Activated CD4-positive, CD25-positive, alpha-beta regulatory T cell treated with anti-CD3 and anti-CD28 coated beads, Interleukin-2, amount 50 U/mL, for 16 hours (primary cell): ENCODE measurements at places on chromosomes 2 and 18.
A peak's percentile ranks its signal among the peaks of the same experiment; 100 is the strongest.

DNA sequence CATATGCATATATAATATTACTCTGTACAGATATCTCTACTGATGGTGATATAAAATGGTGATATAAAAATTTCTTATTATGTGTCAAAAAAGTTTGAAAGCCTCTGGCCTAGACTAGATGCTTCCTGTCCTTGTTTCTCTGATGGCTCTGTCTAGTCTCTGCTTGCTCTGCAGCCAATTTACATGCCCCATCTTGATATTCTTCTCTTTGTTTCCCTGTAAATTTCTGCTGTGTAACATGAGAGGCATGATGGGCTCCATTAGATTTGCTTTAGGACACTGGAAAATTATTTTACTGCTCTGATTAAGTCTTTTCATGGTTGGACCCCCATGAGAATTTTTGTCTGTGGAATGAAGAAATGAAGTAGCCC lies 24.3 kb downstream of the BABAM2 start:
- no peak for DNase-seq

GRCh38 chr2:155418753-155419152 lies 720.3 kb downstream of the KCNJ3 start:
- no peak for DNase-seq

DNA sequence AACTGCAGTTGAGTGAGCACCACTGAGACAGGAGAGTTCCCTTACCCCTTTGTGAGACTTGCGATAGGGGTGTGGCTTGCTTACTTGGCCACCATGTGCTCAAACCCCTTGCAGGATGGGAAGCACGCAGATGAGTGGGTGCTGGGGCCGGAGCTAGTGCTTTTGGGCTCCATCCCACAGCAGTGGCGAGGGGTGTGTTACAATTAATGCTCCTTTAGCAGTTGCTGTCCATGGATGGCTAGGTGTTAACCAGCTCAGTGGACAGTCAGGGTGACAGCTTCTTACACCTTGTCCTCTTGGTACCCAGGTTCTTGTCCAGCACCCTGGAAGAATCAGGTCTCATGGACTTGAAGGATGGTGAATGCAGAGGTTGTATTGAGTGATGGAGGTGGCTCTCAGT lies 103.9 kb downstream of the SH3RF3 start:
- DNase-seq = no peak

DNA sequence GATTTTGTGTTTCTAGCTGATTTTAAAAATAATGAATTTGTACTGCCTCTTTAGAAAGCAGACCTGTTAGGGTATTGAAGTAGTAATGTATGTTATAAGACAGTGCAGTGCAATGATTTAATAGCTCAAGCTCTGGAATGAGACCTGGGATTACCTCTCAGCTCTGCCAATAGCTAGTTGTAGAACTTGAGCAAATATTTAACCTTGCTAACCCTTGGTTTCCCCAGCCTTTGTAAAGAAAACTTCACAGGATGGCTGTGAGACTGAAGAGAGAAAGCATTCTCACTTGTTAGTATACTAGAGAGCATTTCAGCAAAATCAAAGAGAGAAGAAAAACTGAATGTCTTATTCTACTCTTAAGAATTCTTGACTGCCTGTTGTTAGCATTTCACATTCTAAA lies 293.9 kb downstream of the KIAA1328 start:
- DNase-seq = no peak

GRCh38 chr2:62076980-62077638 lies 118.8 kb upstream of the B3GNT2 start:
- DNase-seq = no peak

DNA sequence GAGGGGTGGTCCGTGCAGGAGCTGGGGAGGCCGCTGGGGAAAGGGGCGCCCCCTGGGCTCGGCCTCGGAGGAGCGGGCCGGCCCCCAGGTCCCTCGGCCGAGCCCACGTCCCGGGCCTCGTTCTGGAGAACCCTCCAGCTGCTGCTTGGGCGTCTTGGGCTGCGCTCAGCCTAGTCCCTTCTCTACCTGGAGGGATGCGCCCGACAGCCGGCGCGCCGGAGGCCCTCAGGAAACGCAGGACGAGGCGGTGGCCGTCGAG lies 293 bp upstream of the D2HGDH start:
- DNase-seq = no peak

DNA sequence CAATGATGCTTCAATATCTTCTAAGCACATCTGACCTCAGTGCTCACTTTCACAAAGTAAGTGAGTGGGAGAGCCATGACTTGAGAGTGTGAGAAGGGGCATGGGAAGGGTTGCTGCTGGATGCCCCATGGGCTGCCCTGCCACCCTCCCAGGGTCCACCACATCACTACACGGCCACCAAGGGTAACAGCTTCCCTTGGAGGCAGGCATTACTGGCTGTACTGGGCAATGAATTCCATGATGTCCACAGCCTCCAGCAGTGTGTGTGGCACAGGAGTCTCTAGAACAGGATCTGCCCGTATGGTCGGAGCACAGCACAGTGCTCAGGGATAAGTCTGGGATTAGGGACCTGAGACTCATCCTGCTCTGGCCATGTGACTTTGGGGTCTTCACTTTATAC lies 481.0 kb upstream of the MYT1L start:
- no peak for DNase-seq

- no peak for DNase-seq
Measured at GRCh38 chr2:26913606-26913998, 56.8 kb upstream of the MAPRE3 start.

DNA sequence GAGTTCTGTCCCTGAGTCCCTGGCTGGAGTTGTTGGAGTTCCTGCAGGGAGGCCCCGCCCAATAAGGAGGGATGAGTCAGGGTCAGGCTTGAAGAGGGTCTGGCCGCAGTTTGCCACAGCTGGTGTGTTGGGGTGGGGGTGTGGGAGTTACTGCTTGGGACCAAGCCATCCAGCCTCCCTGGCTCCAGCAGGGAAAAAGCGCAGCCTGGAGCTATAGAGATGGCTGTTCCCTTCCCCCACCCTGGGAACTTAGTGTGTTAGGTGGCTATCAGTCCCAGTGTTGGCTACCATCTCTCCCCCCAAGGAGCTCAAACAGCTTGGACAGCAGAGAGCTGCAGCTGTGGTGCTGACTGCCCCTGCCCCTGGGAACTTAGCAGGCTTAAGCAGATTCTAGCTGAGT lies 13.2 kb upstream of the TANK start:
- no peak for DNase-seq

DNA sequence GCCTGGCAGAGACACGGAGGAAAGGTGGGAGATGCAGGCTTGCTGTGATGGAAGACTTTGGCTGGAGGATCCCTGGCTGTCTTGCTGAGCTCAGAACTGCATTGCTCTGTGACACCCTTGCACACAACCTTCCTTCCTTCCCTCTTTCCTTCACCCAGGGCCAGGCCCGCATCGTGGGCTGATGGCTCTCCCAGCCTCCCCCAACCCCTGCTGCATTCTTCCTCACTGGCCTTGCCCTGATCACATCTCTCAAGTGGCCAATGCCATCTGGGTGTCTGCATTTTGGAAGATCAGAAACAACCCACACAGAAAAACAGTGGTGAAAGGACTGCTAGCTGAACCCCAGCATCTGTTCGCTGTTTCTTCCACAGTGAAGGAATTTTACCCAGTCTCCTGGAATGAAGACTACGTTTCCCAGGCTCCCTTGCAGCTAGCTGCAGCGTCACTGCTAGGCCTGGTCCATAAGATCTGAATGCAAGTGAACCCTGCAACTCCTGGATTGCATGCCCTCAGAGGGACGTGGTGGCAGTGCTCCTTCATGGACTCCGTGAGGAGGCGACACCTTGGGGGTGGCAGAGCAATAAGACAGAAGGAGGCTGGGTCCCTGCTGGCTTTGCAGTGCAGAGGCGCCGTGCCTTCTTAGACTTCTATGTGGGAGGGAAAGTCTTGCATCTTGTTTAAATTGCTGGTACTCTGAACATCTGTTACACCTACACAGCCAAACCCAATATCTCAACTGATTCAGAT lies 78.9 kb upstream of the YWHAQ start:
- no peak for DNase-seq

GRCh38 chr2:156474401-156474800 lies 38.2 kb downstream of the GPD2 start:
- DNase-seq = no peak

GRCh38 chr2:27960237-27960912 lies 69.8 kb downstream of the BABAM2 start:
- no peak for DNase-seq

DNA sequence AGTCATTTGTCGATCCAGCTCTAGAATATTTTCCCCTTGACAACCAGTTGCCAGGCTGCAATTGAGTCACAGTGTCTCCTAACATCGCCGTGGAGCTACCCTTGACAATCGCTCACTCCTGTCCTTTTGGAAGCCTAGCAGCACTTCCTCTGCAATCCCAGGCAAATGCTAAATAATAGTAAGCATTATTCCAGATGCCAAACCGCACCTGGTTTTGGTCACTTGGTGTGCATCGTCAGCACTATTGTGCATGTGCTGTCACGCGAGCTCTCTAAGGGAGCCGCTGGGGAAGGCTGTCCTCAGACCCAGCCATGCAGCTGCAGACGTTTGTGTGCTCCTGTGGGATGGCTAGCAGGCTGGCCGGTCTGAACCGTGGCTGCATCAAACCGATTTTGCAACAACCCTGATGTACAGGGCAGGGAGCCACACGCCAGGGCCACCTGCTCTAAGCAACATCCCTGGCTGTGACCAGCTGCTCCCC lies 549.5 kb upstream of the ID2 start:
- no peak for DNase-seq

DNA sequence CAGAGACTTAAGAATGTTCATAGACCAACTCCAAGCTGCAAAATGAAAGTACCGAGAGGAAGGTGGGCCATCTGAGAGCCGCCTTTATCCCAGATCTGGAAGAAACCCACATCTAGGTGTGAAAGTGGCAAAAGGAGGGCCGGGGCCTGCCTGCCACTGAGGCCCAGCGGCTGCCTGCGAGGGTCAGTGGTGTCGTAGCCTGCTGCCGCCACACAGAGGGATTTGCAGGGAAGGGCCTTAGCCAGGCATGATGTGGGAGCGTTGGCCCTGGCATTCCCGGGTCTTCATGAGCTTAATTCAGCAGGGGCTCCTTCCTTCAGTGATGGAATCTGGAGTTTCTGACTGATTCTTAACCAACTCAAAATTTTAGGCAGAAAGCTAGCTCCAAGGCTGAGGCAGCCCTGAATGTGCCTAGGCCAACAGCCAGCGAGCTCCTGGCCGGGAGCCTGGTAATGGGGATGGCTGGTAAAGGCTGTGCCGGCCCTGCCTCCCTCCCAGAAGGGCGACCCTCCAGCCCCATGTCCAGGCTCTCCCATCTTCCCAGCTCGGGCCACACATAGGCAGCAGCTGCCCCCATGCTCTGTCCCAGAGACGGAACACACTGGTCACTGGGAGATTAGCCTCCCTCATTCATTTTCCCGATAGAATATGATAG lies 230.1 kb downstream of the AGAP1 start:
- DNase-seq = no peak

- DNase-seq = no peak
Measured at GRCh38 chr2:102181376-102181775, 5.4 kb upstream of the IL1RL2 start.

DNA sequence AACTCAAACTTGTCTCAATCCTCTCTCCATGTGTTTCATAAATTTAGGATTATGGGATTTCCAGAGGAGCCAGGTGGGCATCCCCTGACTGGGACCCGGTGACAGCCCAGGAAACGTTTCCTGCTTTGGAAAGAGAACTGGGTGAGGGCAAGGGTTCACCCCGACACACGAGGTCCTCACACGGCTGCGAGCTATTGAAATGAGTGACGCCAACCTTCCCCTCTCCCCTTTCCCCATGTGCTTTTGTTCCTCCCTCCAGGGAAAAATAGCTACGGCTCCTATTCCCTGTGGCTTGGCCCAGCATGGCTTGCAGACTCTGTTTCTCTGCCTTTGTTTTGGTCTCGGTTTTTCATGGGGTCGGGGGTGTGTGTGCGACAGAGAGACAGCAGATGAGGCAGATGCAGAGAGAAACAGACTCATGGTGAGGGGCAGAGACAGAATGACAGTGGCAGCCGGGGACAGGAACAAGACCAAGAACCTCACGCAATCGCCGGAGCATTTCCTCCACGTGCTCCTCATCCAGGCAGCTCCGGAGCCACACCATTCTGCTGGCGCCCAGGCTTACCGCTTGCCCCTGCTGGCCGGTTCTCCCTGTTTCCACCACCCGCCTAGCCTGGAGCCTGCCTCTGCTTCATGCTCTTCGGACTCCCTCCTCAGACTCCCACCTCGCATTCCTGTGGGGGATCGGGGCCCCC lies 238.5 kb downstream of the DYSF start:
- DNase-seq = no peak

GRCh38 chr2:219352448-219353023 lies 20.0 kb upstream of the RESP18 start:
- peak; percentile 31 for DNase-seq

DNA sequence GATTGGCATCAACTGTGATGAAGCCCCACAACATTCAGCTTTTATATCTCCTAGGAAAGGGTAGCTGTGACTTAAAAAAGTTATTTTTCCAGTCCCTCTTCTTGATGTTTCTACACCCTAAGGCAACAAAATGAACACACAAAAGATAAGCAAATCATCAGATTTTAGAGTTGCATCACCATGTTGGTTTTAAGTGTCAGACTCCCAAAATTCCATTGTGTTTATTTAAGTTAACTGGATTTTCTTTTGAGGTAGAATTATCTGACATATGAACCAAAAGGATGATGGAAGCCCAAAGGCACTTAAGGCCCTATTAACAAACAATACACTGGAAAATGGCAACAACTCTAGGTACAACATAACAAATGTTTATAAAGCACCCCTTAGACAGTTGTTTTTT lies 261.7 kb upstream of the SLC39A10 start:
- no peak for DNase-seq

- no peak for DNase-seq
Measured at GRCh38 chr2:206979922-206980321, 40.6 kb downstream of the CPO start.

DNA sequence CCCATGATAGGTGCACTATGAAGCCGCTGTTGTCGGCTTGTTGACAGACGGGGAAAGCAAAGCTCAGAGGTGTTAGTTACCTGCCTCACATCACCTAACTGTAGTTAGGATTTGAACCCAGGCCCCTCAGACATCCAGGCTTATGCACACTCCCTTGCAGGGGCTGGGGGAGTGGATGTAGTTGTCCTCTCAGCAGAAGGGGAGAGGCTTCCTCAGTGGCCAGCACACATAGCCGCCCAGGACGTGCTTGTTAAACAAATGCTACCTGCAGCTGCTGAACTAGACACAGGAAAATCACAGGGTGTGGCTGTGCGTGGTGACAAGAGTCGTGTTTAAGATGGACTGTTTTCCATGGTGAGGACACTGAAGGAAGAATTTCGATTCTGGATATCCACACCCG lies 39.2 kb downstream of the GREB1 start:
- DNase-seq = no peak

GRCh38 chr2:167555098-167555720 lies 666.9 kb downstream of the XIRP2 start:
- DNase-seq = no peak

DNA sequence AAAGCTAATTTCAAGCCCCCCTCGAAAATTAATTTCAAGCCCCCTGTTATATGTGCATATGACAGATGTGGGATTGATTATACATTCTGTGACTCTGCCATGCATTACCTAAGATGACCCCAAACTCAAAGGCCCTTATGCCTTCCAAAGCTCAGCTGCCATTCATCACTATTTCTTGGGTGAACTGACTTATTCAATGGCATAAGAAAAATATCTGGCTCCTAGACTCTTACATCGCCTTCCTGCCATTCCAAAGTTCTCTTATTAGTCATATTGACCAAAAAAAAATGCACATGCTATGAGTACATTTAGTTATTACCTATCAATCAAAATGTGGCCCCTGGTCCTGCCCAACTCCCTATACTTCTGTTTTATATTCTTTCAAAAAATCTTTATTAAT lies 291.8 kb upstream of the CHAC2 start:
- DNase-seq = no peak

- DNase-seq = no peak
Measured at GRCh38 chr2:129428086-129428660, 551.3 kb upstream of the RAB6C start.
